Activated T-cell treated with anti-CD3 and anti-CD28 coated beads for 4 hours (primary cell): ENCODE measurements at places on chromosomes 6 and 20.

GRCh38 chr20:32457479-32457986 is 99.4 kb downstream of the ASXL1 start:
- no peak for DNase-seq

GRCh38 chr20:15475483-15475882 is 1097.8 kb downstream of the KIF16B start:
- DNase-seq = no peak

DNA sequence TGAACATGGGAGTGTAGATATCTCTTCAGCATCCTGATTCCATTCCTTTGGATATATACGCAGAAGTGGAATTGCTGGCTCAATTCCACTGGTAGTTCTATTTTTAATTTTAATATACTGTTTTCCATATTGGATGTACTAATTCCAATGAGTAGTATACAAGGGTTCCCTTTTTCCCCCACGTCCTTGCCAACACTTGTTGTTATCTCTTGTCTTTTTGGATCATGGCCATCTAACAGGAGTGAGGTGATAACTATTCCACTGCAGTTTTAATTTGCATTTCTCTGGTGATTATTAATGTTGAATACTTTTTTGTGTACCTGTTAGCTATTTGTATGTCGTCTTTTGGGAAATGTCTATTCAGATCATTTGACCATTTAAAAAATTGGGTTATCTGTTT is 91.5 kb downstream of the ZFAND3 start:
- no peak for DNase-seq

DNA sequence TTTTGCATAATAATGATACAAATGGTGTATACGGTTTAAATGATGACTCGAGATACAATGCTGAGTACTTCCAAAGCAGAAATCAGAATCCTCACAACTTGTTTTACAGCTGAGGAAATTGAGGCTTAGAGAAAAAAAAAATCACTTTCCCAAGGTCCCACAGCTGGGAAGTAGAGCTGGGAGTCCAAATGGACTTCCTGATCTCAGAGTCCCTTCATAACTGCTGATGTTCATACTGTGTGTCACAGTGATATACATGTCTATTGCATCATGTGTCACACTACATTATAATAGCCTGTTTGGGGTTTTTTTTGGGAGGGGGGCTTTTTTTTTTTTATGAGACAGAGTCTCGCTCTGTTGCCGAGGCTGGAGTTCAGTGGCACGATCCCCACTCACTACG is 8.5 kb downstream of the HM13 start:
- DNase-seq = no peak

DNA sequence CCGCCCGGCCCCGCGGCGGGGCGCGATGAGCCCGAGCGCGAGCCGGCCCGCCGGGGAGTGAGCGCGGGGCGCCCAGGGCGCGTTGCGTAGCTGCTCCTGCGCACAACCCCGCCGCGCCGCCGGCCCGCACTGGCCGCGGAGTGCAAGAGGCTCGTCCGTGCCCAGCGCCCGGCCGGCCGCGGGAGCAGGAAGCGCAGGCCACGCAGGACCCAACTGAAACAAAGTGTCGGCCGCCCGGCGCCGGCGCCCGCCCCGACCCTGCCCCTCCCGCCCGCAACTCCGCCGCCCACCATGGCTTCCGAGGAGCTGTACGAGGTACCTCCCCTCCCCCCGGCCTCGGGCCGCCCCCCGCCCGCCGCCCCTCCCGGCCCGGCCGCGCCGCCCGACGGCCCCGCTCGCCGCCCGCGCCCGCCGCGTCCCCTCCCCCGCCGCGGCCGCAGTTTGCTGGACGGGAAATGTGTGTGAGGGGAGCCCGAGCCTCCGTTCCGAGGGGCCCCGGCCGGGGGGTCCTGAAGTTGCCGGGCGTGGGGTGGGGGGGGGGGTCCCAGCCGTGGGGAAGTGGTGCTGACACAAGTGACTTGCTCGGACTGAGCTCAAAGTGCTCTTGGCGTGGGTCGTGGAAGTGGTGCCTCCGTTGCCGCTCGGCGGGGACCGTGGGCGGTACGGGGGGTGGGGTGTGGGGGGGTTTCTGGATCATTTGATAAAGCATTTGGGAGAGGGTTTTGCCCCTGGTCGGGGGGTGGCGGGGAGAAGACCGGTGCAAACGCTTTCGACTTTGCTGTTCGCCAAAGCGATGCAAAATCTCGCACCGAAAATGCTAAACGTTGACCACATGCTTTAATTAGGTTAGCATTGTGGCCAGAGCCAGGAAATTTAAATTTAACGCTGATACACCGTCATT is 539 bp downstream of the CDYL start:
- DNase-seq = peak; percentile 30

DNA sequence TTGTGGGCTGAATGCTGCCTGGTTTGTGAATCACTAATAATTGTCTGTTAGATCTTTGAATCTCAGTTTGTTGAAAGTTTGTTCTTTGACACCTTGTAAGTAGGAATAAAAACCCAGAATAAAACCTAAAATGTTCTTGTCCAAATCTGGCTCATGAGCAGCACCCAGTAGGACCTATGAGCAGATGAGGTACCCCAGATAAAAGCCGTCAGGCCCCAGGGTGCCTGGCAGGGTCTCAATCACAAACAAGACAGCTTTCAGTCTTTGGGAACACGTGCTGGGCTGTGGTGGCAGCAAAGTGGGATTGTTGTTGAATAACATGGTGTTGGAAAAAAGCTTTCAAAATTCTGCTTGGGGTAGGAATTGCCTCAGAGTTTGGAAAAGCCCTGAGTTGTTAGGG is 52.1 kb upstream of the ECI2 start:
- no peak for DNase-seq

- no peak for DNase-seq
These were observed 49.3 kb downstream of the ELOVL5 start for GRCh38 chr6:53299331-53300005.

DNA sequence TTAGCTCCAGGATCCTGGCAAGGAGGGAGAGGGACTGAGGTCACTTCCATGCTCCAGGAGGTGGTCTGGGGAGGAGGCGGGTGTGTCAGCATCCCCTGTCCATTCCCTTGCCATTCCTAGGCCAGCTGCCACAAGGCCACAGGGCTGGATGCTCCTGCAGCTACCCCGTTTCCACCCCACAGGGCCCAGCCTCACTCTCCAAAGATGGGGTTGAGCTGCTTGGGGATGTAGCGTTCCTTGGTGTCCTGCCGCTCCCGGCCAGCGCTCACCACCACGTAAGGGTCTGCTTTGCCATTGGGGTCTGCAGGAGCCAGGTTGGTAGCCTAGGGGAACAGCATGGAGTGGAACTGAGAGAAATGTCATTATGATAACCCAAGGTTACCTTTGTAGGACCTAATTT is 23.0 kb downstream of the ERGIC3 start:
- DNase-seq = no peak

GRCh38 chr6:125759184-125759902 is 9.9 kb downstream of the HEY2 start:
- no peak for DNase-seq
